ENCODE measurements at places on chromosomes 4 and X.

DNA sequence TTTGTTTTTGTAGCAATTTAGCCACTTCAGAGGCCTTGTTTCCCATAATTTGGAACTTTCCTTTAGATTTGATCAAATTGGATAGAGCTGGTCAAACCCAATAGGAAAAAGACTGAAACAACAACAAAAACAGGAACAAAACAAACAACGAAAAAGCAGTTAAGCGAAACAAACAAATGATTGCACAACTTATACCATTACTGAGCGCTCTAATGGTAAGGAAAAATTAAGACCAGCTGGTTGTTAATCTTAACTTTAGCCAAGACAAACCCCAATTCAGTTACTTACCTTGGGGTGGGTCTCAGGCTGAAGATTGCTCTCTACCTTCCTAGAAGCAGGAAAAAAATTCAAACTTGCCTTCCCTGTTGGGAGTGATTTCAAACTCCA is 38.3 kb downstream of the SPCS3 start:
- DNase-seq = no peak

GRCh38 chr4:114875630-114876029 is 237.8 kb downstream of the NDST4 start:
- no peak for DNase-seq

DNA sequence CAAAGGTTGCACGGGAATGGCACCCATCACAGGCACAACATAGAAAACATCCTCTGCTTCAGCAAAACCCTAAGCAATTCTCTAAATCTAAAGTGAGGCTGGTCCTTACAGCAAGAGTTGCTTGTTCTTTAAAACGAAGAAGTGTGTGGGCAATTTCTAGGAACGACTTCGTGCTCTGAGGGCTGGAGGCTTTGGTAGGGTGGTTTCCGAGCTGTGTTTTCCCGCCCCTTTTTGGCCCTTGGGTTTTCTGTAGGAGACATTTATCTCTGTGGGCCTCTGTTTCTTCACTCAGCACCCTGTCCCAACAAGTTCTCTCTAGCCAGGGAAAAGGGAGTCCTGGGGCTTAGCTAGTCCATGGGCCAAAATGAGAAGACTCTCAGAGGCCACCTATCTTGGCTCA is 84.2 kb downstream of the SLC2A9 start:
- no peak for DNase-seq

DNA sequence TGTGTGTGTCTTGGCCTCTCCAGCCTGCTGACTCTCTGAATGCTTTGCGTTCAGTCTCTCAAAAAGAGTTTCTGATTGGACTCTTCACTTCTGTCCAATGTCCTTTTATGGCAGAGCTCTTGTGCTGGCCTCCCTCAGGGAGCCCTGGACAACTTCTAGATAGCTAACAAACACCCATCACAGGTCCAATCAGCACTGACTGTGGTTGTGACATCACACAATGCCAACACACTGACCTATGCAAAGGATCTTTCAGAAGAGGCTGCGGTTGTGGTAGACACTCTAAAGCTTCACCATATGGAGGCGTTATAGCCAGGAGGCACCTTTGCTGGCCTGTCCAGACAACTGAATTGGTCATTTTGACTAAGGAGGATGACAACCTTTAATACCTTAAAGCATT is 53.8 kb upstream of the LSM6 start:
- DNase-seq = no peak

DNA sequence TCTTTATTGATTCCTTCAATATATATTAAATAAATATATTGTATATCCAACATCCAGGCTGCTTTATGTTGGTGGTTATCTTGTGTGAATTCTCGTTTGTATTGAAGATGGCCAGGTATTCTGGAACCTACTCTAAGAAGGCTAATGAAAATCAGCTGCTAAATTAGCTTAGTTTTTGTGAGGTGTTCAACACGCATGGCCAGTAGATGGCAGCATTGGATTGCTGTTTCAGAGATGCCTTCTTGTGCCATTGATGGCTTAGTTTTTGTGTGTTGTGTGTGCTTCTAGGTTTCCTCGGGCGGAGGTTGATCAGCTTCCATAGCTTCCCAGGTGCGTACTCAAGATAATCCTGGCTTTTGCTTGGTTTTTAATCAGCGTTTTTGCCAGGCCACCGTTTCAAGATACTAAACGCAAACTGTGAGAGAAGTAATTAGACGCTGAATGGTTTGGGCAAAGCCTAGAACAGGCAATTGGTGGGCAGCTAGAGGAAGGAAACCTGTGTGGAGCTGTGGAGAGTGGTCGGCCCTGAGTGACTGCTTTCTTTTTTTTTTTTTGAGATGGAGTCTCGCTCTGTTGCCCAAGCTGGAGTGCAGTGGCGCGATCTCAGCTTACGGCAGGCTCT is 15.1 kb downstream of the NOCT start:
- DNase-seq = peak; percentile 92

- DNase-seq = peak; percentile 70
Measured at GRCh38 chr4:76251441-76252270, at the start of gene FAM47E. Gene FAM47E (plus strand): TSS chr4:76251721. CDS start chr4:76251747, 26 bp downstream.

DNA sequence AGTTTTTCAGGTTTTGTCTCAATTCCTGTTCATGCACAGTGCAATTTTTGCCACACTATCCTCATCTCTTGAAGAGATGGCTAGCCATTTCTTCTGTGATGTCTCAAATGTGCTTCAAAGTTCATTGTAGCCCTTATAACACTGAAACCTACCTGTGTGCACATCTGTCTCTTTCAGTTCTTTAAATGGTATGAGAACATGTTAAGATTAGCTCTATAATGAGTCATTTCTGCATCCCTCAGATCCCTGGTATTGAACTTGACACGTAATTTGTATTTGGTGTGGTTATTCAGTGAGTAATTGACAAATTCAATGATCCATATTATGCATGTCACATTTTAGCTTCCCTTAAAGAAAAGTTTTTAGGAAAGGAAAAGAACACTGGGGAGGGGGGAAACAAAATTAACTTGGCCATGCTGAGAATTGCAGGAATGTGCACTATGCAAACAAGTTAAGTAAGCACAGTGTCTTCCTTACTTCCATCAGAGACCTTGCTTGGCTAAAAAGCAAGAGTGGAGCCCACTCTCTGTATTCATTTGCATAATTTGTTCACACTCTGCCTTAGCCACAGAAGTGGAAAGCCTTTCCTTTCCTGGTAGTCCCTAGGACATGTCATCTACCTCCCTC is 659.8 kb upstream of the MAGEB2 start:
- DNase-seq = no peak

DNA sequence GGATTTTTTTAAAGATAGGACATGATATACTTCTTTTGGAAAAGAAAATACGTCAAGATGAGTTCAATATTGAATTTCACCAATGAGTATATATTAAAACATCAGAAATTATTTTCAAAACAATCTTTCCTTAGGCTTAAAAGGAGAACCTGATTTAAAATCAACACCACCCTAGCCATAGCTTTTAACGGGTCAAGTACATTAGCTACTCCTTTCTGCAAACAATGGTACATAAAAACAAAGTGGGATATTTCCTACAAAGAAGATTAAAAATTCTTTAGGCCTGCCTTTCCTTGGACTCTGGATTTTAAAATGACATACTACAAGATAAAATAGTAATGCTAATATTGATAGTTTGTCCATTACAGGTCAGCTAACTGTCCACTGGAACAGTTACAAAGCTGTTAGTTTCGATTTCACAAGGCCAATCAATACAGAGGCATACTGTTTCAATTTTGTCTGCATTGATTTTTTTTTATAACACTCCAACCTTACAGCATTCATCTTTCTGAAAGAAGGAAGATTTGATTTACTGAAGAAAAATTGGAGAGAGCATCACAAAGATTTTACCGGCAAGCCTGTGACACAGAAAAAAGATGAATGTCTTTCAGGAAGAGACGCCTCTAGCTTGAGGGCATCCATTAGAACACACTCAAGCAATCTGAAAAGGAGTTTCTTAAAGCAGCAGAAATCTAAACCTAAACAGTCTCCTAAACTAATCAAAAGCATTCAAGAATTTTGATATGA is 97.2 kb downstream of the MAB21L2 start:
- DNase-seq = peak; percentile 58

DNA sequence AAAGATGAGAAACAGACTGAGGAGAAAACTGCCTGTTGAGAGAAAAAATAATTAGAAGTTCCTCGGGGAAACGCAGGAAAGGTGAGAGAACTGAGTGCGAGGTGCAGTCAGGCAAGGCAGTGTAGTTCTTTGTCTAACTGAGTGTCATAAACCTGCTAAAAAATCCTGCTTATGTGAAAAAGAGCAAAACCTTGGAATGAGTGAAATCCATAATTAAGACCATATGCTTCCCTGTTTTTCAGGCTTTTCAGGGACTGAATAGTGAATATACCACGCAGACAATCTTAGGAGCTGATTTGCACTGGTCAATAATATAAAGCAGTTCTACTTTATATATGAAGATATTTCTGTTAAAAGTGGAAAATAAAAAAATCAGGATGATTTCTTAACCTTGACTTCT is 104.9 kb downstream of the RASGEF1B start:
- no peak for DNase-seq

Data from midbrain (tissue), 1 donor.